ENCODE measurements at places on chromosomes 5 and 9. TPM values are rescaled to one million over a fixed set of nuclear protein-coding genes. Genes with fewer than 3 reads are reported as not detected.

Gene GPR21
- 2.4 TPM for total RNA-seq

Gene F2RL2
- total RNA-seq = 0.84 TPM

Gene PCDHB4
- 0.46 TPM for total RNA-seq

Gene PCDHB15
- total RNA-seq = 0.49 TPM

Gene RASGRF2
- total RNA-seq = 2.3 TPM

DNA sequence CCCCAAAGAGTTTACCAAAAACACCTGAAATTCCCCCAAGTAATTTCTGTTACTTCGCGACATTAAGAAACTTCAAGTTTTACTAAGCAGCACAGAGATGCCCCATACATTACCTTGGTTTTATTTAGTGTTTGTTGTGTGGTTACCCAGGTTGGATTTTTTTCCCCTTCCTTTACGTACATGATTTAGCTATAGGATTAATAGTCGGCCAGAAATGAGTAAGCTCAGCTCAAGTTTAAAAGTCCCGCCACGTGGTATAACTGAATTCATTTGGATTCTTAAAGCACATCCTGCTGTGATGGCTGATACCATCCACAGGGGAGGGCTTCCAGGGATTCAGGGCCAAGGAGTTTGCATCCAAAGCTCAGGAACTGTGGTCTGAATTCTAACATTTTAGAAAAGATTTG, 75.9 kb downstream of the DAP start:
- DNase-seq = no peak

- no peak for DNase-seq
Observed at GRCh38 chr9:121996783-121997182, 96.3 kb downstream of the TTLL11 start.

DNA sequence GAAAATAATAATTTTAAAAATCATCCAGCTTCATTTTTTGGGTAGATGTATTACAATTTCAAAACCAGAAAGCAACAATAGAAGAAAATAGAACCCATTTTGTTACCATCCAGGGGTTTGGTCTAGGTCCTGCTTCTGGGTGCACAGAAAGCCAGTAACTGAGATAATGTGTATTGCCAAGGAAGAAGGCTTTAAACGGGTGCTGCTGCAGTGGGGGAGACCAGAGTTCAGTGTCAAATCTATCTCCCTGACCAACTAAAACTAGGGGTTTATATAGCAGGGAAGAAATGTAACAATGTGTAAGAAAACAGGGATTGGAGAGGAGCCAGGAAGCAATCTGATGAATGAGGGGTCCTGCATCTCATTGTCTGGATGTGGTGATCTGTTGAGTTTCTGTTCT, 17.5 kb upstream of the MPDZ start:
- no peak for DNase-seq

DNA sequence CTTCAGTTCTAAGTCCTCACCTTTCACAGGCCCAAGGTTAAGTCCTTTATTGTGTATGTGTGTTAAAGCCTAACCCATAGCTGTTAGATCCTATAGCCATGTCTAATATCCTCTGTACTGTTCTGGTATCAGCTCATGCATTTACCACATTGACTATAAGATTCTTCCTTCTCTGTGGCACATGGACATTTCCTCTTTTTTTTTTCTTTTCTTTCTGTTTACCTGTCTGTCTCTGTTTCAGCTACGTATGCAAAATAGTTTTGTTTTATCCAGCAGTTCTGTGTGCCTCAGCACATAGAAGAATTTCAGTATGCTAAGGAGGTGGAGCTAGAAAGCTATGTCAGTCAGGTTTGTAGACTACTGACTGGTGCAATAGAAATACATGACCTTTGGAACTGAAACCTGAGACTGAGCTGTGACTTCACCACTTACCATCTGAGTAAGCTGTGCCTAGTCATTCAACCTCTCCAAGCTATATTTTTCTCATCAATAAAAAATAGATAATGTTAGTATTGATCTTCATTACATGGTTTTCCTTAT, 155.6 kb upstream of the VLDLR start:
- no peak for DNase-seq

DNA sequence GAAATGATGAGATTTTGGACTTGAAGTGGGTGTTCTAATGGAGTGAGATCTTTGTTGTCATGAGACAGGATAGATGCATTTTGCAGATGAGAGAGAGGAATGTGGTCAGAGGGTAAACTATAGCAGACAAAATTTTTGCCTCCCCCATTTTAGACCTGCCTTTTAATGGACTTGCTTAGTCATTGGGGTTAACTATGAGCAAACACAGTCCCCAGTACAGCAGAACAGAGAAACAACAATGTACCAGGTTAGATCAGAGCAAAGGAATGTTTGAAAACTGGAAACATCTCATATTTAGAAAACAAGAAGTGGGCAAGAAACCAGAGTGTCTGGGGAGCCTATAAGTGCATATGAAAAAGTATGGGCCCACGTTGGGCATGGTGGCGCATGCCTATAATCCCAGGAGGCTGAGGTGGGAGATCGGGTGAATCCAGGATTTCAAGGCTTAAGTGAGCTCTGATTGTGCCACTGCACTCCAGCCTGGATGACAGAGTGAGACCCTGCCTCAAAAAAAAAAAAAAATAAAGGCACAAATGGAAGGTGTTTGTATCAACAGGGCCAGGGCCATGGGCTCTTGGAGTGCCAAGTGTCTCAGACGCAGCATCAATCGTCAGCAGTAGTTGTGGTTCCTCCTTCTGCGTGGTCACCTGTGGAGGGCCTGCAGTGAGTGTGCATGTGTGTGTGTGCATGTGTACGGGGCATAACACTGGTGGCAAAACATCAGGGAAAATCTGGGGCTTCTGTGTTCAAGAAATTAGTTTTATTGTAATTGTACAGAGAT, 214.4 kb upstream of the S1PR3 start:
- no peak for DNase-seq

GRCh38 chr5:15634591-15635288, 134.8 kb downstream of the FBXL7 start:
- DNase-seq = no peak

GRCh38 chr5:58022055-58022454, 437.8 kb downstream of the PLK2 start:
- no peak for DNase-seq

DNA sequence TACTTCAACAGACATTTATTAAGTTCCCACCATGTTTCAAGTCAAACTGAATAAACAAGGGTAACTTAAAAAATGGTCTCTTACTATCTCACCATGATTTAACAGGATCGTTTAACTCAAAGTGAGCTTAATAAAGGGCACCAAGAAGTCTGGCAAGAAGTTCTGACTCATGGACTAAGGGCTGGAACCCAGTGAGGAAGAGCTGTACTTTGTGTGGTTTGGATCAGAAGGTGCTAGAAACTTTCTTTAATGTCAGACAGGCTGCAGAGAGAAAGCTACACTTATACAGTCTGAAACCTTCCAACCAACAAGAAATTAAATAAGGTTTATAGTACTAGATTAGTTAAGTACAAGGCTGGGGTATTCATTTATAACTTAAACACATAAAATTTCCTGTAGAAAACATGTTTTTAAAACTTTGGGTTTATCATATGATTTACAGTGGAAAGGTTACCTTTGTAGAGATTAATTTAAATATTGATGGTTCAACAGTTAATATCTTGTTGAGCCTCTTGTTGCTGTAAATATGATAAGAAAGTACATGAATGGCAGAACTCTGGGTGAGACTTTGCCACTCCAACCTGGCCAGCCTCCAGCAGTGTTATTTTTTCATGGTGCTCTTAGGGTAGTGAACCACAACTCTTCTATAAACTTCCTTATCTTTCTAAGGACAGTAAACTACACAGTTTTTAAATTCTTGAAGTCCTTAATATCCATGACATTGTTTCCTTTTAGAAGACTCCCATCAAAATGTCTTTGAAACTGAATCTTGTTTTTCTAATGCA, 162.8 kb downstream of the MAN2A1 start:
- DNase-seq = no peak

GRCh38 chr5:158519433-158520021, 580.2 kb downstream of the EBF1 start:
- DNase-seq = no peak

DNA sequence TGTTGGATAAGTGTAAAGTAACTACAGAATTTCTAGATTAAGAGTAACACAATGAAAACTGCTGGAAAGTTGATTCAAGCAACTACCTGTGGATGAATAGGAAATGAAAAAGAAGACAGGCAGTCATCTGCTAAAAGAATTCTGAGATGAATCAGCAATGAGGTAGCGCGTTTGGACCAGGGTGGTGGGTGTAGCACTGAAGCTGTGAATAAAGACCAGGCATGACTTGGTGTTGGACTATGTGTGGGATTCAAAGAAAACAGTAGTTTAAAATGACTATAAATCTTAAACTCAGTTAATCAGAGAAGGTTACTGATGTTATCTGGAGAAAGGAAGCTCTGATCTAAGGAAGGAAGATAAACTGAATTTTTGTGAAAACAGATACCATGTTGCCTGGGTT, 159.8 kb downstream of the FBN2 start:
- DNase-seq = no peak
